ENCODE measurements at places on chromosomes 1 and 21.

- no peak for DNase-seq
Measured at GRCh38 chr1:33130297-33130696, 49.3 kb downstream of the AZIN2 start.

GRCh38 chr1:230382001-230382491 is 44.1 kb downstream of the PGBD5 start:
- DNase-seq: no peak

GRCh38 chr1:88647249-88647645 is 36.8 kb upstream of the PKN2 start:
- DNase-seq: no peak

DNA sequence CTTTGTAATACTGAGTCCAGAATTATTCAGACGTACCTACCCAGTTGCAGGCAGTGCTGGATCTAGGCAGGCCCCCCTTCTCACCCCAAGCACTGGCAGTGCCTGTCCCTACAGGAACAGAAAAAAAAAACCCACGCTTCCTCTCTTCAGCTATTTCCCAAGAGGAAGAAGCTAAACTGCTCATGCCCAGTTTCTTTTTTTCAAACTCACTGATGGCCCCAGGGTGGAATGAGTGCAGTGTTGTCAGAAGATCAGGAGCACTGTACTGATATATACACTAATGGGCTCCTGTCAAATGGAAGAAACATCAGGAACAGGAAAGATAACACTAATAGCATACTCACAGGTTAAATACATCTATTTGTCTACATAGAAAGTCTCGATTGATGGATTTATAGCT is 28.2 kb upstream of the DOCK7 start:
- DNase-seq: no peak

DNA sequence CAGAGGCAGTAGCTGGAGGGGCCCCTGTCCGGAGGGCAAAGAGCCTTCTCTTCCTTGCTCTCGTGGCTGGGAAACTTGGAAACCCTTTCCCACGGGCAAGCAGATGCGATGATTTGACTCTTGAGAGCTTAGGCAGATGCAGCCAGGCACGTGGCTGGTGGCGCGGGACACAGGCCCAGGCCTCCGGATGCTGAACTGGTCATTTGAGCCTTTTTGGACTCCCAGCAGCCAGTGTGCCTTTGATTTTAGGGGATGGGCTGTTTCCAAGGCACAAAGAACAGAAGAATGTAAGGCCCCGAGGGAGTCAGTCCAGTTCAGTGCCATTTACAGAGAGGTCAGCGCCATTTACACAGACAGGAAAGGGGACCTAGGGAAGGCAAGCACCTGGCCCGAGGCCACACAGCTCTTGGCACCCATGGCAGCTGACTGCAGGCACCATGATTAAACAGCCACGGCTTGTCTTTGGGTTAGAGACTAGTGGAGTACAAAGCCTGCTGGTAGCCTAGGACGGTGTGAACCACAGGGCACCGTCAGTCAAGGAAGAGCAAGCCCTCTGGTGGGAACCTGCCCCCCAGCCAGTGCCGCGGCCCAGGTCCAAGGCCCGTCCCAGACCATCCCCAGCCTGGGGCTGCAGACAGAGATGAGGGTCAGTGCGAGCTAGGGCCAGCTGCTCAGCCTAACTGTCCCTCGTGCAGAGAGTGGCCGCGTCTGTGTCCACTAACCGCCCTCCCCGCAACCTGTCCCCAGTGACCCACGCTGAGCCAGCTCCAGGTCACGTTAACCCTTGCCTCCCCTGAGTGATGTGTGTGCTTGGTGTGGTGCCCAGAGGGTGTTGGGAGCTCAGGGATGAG is 20.4 kb upstream of the CCDC27 start:
- no peak for DNase-seq

DNA sequence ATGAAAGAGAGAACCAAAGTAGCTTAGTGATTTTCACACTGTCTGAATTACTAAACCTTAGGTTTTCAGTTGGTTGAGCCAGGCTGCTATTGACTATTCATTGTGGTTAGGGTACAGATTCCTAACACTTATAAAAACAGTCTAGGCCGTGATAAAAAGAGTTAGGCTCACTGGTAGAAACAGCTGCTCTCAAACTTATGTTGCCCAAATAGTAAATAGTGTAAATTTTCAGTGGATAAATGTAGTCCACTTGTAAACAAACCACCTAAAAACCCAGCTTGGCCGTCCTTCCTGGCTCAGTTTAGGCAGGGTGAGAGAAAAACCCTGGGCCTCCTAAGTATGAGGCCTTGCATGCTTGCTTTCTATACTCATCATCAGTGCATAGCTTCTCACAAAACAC is 34.9 kb downstream of the ARID1A start:
- DNase-seq: no peak

DNA sequence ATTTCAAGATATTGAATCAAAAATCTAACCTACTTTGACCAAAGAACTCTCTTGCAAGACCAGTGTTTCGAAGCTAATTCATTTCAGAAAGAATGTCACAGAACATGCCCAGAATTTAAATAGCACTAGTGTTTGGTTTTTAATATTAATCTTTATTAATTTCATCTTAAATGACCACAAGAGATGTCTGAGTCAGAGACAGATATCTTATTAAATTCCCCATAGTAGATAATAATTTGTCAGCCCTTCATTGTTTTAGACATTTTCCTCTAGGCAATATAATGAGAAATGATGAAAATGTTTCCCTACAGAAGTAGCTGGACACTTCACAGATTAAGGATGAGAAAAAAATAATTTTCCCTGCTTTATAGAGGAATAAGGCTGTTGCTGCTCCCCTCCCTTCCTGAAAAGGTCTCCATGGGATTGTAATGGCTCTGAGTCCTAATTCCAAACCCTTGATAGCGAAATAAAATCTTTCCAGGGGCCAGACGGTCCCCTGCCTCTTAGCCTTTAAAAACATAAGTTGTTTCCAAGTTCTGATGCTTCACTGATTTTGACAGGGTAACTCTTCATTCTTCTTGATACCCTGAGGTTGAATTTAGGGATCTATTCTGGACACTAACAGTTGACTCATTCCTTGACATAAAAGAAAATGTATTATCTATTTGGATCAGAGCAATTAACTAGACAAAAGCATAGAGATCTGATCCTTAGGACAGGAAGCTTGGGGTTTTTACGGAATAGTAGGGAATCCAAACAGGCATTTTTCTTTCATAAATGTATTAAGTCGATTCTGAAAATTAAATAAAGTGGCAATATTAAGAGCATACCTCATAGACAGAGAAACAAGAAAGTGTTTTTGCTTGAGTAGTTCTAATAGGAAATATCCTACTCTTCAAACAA is 820.8 kb downstream of the BRINP3 start:
- DNase-seq: no peak

GRCh38 chr1:93483200-93483599 is 35.3 kb downstream of the FNBP1L start:
- no peak for DNase-seq

- no peak for DNase-seq
Measured at GRCh38 chr1:225044258-225044657, 114.8 kb downstream of the DNAH14 start.

DNA sequence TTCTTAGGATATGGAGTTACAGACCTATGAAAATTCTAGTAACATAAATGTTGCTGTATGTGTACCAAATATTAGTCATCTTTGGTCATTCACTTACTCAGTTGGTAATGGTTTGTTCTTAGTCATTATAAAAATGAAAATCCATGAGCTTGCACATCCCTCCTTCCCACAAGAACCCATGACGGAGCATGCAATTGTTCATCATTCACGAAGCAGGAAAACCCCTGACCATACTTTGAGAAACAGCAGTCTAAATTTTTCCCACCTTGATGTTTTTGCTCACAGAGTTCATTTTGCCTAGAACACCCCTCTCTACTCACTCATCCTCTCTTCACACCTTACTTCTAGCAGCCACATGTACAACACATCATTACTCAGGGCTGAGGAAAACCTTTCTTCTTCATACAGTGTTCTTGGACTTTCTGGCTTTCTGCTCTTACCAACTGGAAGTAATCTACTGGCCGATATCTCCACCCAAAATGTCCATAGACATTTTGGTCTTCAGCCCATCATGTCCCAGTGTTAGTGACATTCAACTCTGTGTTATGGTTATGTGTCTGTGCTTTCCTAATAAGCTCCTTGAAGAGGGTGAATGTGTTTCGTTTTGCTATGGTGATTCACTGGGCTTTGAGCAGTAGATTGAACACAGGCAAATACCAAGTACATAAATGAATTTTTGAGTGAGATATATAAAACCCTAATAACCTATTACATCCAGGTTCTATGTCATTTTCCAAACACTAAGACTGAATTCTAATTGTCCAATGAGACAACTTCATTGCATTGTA is 189.9 kb downstream of the ZC3H11B start:
- no peak for DNase-seq

DNA sequence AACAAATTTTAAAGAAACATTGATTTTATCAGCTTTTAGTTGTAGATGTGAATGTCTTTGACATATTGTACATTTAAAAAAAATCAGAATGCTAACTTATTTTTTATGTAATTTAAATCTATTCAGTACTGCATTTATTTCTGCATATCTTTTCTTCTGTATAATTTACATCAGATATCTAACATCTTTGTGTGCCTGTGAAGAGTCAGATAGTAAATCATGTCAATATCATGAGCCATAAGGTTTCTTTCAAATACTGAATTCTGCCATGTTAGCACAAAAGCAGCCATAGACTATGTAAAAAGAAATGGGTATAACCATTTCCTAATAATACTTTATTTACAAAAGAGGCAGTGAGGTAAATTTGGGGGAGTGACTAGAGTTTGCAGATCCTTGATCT is 1829.2 kb downstream of the NCAM2 start:
- no peak for DNase-seq

DNA sequence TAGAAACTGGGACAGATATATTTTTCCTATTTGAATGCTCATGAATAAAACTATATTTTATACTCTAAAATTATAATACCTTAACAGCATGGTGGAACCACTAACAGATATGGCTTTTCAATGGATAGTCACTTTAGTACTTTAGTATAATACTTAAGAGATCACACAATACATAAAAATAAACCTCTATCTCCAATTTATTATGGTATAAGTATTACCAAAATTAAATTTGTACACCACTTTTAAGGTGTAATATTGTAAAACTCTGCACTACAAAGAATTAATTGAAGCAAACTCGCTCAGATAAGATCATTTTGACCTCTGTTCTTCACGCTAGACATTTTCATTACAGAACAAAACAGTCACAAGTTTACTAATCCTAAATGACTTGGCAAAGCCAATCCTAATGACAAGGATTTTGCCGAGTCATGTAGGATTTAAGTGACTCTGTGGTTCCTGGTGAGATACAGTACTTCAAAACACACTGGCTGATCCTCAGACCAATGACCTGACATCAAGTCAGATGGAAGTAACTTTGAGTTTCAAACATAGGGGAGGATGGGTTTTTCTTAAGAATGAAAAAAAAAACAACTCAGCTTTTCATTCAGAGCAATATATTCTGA is 200.6 kb downstream of the SMYD3 start:
- DNase-seq: no peak

GRCh38 chr1:238681021-238681420 is 705.3 kb upstream of the CHRM3 start:
- no peak for DNase-seq

DNA sequence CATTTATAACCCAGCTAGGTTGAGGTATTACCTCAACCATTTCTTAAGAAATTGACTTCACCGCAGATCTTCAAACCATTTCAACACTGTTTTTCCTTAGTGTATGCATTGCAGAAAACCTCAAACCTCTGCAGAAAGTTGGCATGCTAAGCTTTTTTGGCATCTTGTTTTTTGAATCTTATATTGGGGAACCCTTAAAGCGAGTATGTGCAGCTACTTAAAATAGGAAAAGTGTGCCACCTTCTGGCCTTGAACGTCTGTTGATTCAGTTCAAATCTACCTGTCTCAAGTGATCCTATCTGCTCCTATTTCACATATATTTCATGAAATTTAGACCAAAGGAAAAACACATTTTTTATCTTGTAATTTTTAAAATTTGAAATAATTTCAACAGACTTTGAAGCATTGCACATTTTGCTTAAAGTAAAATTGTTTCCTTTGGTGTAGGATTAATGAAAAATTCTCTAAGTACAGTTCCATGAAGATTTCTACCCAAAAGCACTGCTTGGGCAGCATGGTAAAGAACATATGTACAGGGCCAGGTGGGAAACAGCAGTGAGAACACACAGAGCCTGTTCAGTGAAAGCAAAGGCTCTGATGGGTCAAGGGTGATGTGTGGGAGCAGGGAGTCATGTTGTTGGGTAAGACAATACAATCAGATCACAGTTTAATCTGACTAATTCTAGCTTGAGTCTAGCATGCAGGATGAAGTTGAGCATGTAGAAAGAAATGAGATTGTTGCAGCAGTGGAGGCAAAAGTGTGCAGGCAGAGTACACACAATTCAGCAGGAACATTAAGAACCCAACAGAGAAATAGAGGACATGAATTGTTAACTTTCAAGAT is 17.2 kb downstream of the HENMT1 start:
- DNase-seq: peak; percentile 38

GRCh38 chr21:33055991-33056390 is 13.9 kb upstream of the OLIG1 start:
- DNase-seq: no peak

GRCh38 chr1:232995189-232995588 is 44.8 kb downstream of the NTPCR start:
- DNase-seq: no peak

- peak; percentile 36 for DNase-seq
Measured at GRCh38 chr1:24987875-24988557, 57.9 kb upstream of the RUNX3 start.

DNA sequence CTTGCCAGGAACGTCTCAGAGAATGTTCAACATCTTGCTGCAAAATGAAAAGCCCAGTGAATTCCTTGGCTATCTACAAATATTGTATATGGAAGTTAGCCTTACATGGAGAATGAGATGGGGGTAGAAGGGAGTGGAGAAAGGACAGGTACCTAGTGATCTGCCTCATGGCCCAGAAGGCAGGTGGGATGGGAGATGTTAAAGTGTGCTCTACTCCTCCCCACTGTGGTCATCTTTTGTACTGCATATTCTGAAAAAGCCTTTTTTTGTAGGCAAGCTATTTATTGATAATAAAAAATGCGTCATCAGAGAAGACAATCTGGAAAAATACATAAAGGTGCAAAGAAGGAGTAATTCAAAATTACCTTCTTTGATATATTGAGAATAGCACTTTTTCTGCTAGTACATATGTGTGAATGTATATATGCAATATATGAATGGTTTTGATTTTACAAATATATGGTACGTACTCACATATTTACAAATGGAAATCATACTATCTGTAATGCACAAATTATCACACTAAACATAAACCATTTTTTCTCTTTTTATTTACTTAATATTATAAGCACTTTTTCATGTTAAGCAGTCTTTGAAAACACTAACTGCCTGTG is 19.1 kb upstream of the SLC5A9 start:
- no peak for DNase-seq

- DNase-seq: no peak
Measured at GRCh38 chr1:31739346-31739745, 24.8 kb downstream of the ADGRB2 start.
